ENCODE measurements at places on chromosomes 4 and X.

GRCh38 chr4:13876131-13876530, 248.6 kb upstream of the BOD1L1 start:
- DNase-seq = no peak

DNA sequence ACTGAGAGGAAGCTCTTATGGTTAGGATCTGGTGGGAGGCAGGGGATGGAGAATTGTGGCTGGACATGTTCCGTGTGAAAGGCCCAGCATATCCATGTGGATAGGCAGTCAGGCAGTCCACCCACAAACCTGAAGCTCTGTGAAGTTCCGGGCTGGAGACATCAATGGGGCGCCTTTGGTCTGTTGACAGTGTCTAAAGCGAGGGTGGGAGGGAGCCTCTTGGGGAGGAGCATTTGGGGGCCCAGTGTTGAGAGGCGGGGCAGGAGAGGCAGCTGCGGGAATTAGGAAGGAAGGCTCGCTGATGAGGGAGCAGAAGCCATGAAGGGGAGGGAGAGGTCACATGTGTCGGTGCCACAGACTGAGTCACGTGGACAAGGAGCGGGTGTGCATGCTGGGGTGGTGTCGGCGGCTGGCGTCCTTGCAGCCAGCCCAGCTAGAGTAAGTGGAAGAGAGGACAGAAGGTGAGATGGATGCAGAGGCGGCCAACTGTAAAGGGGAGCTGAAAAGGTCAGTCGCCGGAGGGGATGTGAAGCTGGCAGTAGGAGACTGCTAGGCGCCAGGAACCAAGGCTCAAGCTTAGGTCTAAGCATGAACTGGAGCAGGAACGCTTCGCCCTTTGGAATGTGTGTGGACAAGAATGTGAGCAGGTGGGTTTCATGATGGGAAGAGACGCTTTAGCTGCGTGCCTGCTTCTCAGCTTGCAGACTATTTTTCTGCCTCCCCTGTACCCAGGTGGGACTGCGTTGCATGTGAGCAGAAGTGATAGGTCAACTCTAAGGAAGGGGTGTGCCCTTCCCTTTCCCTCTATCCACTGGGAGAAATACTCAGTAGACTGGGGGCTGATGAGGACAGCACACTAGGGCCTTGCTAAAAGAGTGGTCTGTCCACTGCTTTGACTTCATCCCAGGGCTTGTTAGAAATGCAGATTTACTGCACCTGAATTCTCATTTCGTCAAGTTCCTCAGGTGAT, 44.0 kb upstream of the TLR2 start:
- DNase-seq = no peak

DNA sequence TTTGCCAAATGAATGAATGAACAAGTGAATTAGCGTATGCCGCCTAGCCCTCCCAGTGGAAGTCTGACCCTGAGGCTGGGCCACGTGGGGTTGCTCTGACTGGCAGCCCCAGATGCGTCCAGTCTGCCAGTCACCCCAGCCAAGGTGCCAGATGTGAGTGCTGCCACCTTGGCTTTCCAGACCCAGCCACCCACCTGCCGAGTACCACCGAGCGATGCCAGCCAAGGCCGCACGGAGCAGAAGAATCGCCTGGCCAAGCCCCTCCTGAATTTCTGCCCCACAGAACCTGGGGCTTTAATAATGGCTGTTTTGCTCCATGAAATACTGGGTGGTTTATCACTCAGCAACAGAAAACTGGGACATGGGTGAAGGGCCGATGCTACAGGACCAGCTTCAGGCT, 59.3 kb downstream of the ADRA2C start:
- DNase-seq = no peak

DNA sequence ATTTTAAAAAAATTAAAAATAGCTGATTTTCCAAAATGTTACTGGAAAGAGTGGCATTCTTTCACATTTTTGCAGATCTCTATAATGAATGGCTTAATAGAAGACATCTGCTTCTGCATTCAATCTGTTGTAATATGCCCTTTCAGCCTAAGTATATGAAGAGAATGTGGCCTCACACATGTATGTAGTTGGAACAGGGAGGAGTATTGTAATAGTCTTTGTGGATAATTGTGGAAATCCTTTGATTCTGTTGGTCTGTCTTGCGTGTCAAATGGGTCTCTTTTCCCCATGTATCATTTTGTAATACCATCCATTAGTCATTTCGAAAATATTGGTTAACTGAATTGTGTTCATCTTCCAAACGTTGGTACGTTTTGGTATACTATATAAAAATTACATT, 11.6 kb downstream of the TXLNG start:
- no peak for DNase-seq

- no peak for DNase-seq
These were observed 68.5 kb downstream of the SH3RF1 start for GRCh38 chr4:169202145-169202699.

- no peak for DNase-seq
These were observed 230.4 kb downstream of the DTHD1 start for GRCh38 chr4:36511785-36512184.

GRCh38 chrX:3384327-3384726, 37.9 kb upstream of the MXRA5 start:
- no peak for DNase-seq

DNA sequence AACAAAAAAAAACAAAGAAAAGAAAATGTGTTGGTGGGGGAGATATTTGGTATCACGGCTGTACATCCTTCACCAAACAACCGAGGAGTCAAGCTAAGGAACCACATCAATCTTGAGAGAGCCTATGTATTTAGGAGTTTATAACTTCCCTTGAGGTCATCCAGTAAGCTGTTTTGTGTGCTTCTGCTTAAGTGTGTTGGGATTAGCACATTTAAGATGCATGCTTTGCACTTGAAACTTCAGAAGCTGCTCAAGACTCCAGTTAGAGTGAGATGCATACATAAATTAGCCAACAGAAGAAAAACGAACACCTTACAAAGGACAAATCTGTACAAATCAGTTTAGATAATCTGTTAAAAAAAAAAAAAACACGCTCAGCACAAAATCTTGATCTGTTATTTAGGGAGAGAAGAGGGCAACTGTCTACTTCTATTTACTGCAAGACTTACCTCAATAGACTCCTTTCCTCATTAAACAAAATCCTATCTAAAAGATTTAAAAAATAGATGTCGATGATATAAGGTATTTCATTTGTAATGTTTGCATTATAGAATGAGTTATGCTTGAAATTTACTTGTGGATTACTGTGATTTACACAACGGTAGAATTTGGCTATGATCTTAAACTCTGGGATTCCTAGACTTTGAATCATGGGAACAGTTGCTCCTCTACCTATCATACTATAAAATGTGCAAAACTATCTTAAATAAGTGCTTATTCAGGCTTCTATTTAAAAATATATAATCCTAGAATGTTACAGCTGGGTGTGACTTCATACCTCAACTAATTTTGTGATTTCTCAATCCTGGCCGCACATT, 53.8 kb upstream of the NAP1L5 start:
- DNase-seq = no peak

GRCh38 chrX:11267425-11267824, 25.8 kb upstream of the AMELX start:
- DNase-seq = no peak

- DNase-seq = no peak
These were observed 379.5 kb upstream of the FGF13 start for GRCh38 chrX:139091066-139091465.

- no peak for DNase-seq
These were observed 176.0 kb downstream of the NR3C2 start for GRCh38 chr4:148266240-148266639.

GRCh38 chrX:153305972-153306371, 15.6 kb downstream of the PNMA6F start:
- DNase-seq = no peak

DNA sequence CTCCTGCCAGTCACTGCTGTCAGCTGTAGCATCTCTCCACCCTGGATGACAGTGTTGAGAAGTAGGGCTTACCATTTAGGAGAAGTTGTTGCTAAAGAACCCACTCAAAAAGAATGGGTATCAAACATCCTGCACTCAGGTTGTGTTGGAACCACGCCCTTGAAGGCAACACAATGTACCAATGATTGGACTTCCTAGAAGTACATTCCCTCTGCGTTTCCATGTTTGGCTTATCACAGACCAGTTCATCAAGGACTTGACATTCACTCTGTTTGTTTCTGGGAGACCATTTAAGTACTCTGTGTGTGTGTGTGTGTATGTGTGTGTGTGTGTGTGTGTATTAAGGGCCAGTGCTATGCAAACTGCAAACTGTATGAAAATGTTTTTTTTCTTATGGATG, 200.6 kb upstream of the GATB start:
- DNase-seq = no peak

DNA sequence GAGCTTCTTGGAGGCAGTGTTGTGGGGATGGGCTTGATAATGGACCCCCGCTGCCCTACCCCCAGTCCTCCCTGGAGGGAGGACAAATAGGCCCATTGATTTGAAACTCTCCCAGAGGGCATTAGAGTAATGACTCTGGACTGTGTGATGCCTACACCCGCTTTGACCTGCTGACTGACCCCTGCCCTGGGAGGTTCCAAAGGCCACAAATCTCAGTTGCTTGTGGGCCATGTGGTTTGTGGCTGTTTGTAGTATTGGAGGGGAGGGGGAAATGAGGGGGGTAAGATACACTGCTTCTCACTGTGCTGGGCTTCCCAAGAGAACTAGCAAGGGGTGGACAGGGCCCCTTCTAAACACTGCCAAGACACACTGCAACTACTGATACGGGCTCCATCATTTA, 27.6 kb upstream of the BCORL1 start:
- DNase-seq = no peak

- no peak for DNase-seq
These were observed 73.9 kb downstream of the SLC34A2 start for GRCh38 chr4:25729564-25729963.

GRCh38 chr4:14841801-14842768, 160.2 kb upstream of the CPEB2 start:
- no peak for DNase-seq

DNA sequence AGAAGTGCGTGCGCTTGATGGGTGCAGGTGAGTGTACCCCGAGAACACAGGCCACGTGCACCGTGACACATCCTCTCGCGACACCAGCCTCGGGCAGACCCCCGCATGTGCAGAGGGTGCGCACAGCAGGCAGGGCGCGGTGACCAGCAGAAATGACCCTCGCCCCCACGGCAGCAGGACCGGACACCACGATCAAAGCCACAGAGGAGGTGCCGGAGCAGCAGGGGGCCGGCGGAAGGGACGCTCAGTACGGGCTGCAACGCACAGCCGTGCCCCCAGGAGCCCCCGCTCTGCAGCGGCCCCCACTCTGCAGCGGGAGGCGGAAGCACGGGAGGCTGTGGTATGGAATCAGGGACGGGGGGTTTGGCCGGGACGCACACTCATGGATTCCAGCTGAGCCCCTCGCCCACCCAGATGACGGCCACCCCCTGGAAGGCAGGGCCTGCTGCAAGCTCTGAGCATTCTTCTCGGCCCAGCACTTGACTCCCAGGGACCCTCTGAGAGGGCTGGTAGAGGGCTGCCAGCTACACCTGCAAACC, 17.1 kb downstream of the PPP2R3B start:
- DNase-seq = no peak

GRCh38 chrX:128106630-128107029, 54.4 kb upstream of the ACTRT1 start:
- no peak for DNase-seq

DNA sequence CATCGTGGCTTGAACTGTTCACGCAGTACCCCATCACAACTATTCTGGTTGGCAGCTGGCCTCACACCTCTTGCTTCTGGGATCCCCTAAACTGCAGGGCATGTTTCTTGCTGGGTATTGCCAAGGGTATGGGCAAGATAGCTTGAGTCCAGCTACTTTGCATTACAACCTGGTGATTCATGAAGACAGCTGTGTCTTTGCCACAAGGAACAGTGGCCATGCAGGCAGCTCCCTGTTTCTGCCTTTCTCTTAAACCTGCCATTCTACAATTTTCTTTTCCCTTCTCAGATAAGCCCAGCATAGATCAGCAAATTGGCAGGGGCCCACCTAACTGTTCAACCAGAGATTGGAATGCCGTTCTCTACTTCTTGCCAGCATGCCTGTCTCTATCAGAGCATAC, 42.8 kb downstream of the TENM3 start:
- no peak for DNase-seq

DNA sequence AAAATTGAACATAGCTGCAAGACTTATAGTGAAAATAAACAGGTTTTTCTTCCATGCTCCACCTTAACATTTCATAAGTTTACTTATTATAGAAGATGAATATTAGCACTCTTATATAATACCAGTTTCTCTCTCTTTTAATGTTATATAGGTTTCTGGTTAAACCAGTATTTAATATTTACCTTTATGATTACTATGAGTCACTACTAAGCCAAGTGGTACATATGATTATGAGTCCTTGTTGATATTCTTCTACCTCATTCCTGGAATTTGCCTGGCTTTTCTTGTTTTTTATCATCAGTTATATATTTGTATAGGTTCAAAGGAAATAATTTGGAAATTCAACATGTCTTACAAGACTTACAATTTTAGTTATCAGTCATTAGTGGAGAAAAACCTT, 89.9 kb upstream of the MAOA start:
- DNase-seq = no peak

- DNase-seq = no peak
These were observed 33.6 kb downstream of the ZNF330 start for GRCh38 chr4:141254326-141254725.

GRCh38 chr4:9594948-9595347, 150.7 kb downstream of the DEFB131A start:
- no peak for DNase-seq

- DNase-seq = no peak
These were observed 455.0 kb downstream of the ZIC3 start for GRCh38 chrX:138020941-138021340.

DNA sequence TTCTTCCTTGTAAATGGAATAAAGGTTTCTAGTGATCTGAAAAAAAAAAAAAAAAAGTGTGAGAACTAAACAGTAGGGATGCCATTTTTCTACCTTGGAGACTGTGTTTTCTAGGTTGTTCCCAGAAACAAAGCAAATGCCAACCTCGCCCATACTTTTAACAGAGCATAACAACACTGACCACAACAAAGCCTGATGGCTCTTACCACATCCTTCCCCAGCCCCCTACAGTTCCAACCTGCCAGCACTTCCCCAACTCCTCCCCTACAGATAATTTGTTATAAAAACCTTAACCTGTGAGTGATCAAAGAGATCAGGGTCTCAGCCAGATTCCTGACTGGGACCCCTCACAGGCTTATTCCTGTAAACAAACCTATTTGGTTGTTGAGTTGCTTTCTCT, 940.0 kb downstream of the SH3BGRL start:
- no peak for DNase-seq

GRCh38 chrX:49208399-49208798, 8.4 kb upstream of the SYP start:
- no peak for DNase-seq

- no peak for DNase-seq
These were observed 86.5 kb downstream of the DRD5 start for GRCh38 chr4:9867751-9868425.

GRCh38 chr4:21469438-21470300, 478.9 kb downstream of the KCNIP4 start:
- no peak for DNase-seq

All from nucleus accumbens (tissue), 56 donors.